Stimulated activated CD4-positive, alpha-beta T cell treated with anti-CD3 and anti-CD28 coated beads, Interleukin-2, amount 100 ng/mL, for 4 hours (primary cell): ENCODE measurements at places on chromosomes 2 and 18.

DNA sequence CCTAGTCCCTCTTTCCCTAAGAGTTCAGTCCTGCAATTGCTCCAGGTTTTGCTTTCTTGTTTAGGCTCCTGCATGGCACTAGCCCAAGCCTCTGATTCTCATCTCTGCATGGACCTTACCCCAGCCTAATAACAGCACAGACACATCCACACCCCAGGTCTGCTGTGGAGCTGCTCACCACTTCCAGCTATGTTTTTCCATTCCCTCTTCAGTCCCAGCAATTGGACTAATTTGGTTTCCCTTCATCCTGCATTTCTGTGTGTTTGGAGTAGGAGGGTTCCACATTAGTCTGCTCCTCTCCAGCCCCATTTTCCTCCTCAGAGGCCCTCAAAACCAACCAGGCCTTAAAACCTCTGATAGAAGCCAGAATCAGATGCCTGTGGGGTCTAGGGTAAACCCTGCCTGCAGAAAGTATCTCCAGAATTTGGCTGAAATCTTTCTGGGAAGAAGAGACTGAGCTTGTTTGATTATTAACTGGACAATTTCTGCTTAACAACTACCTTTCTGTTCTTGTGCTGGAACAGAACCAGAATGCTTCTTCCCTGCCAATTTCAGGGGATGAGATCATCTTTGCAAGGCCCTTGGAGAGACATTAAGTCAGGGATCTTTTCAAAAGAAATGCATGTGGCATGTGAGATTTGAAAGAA lies 95.9 kb downstream of the GFPT1 start:
- DNase-seq = no peak

DNA sequence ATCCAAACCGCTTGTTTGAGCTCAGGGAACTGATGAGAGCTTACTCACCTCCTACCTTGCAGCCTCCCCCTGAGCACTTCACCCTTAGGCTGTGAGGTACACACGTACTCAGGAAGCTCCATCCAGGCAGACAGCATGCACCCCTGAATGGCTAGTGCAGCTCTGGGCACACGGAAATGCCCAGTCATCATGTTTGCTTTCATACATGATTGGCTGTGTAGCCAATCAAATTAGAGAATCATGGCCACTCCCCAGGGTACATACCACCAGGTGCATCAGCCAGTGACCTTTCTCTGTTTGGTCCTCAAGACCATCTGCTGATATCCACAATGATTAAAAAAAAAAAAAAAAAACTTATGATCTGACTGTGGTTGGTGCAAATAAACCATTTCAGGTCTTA lies 42.1 kb downstream of the RNF152 start:
- no peak for DNase-seq

- no peak for DNase-seq
Observed at GRCh38 chr2:56770490-56770889, 586.7 kb downstream of the CCDC85A start.

DNA sequence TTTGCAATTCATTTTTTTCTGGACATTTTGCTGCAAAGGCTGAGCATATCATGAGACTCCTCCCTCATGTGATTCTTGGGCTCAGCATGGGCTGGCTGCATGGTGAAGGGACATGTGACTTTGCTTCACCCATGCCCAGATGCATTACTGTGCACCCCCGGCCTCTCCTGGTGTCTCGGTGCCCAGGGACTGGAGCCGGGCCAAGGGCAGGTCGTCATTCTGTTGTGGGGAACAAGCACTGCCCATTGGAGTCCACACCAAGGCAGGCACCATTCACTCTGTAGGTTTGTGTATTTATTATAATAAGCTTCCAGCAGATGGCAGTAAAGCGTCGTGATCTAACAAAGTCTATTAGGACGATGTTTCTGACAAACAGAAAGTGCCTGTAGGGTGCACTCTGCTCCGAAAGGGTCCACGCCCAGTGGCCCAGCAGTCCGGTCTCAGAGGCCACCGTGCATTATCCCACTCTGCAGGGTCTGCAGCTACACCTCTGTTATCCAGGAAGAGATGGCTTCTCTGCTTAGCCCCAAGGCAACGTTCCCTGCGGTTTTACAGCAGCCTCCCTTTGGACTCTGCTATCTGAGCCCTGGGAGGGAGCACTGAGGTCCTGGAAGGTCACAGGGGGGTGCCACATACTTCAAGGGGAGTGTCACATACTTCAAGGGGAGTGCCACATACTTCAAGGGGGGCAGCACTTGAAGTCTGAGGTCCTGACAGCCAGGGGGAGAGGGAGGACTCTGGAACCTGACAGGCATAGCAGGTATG lies 219.6 kb downstream of the TSN start:
- peak; percentile 13 for DNase-seq

- no peak for DNase-seq
Observed at GRCh38 chr2:136021976-136022375, 36.5 kb upstream of the DARS1 start.

- no peak for DNase-seq
Observed at GRCh38 chr2:69111076-69111475, 98.1 kb downstream of the ANTXR1 start.

GRCh38 chr2:1816414-1816911 lies 72.1 kb upstream of the PXDN start:
- DNase-seq = no peak

DNA sequence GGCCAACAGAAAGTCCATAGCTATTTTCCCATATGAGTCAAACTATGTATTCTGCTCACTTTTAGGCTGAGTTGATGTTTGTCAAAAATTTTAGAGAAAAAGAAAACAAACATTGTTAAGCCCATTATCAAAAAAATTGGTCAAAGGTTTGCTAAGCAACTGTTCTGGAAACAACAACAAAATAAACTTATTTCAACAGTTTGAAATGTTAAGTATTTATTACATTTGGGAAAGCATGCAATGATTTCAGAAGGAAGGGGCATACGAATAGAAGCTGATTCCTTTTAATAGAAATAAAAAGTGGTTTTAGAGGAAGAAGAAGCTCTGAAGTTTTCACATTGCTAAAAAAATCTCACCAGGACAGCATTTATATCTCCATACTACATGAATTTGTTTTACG lies 1837.5 kb upstream of the CELF4 start:
- DNase-seq = no peak
